Suprapubic skin (tissue), 4 donors: ENCODE measurements at places on chromosomes 3 and 15. TPM values are rescaled to one million over a fixed set of nuclear protein-coding genes. Genes with fewer than 3 reads are reported as not detected.
A peak's percentile ranks its signal among the peaks of the same experiment; 100 is the strongest.

DNA sequence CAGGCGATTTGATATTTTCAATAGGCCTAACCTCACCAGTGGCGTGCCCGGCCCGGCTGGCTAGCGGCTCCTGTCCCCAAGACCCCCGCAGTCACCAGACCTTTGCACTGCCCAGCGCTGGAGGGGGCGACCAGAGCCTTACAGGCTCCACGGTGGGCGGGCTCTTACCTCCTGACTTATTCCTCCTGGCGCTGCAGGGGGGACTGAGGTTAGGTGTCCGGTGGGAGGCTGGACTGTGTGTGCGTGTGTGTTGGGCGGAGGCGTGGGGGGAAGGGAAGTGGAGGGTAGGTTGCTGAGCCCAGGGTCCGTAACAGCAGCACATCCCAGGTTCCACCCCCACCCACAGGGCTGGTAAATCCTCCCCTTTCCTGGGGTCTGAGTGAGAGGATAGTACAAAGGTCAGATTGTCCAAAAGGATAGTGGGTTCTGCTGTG lies 27.5 kb upstream of the THRB start:
- no peaks in the 10 kb centered on the region for H3K27me3 ChIP-seq
- DNase-seq: peak; percentile 69
- H3K4me3 ChIP-seq: peak overlapping the region; percentile 81
- H3K27ac ChIP-seq: peak overlapping the region; percentile 87

- no peaks in the 10 kb centered on the region for H3K36me3 ChIP-seq
- no peak for DNase-seq
- H3K27me3 ChIP-seq: no peaks in the 10 kb centered on the region
- H3K27ac ChIP-seq: peak overlapping the region; percentile 26
Measured at GRCh38 chr3:99656624-99657023, 18.2 kb downstream of the COL8A1 start.

- H3K4me3 ChIP-seq: no peak overlapping the region
- DNase-seq: no peak
- no peaks in the 10 kb centered on the region for H3K36me3 ChIP-seq
- no peak overlapping the region for H3K27ac ChIP-seq
- H3K4me1 ChIP-seq: peaks cover 10% of the 10 kb centered on the region
Measured at GRCh38 chr3:194500198-194500597, 13.4 kb upstream of the ATP13A3 start.

DNA sequence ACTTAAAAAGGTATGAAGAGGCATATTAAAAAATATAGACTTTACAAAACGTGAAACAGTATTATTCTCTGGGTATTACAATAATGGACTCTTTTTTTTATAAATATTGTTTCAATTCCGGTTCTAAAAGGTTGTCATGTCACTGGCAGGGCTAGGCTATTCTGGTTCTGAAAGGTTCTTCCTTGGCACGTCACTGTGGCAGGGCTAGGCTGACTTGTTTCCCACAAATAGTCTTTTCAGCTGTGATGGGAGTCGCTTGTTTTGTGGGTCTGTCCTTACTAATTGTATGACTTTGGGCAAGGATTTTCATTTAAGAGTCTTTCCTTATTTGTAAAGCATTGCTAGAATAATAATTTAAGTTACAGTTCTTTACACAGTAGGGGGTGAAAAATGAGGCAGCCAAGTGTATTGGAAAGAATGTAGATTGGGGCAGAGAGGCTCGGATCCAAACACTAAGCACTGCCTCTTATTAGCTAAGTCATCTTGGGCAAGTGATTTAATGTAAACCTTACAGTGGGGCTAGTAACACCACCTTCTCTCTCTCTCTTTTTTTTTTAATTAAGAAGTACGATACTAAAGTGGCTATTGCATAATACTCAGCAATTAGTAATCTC lies 12.4 kb upstream of the MELTF start:
- no peaks in the 10 kb centered on the region for H3K4me1 ChIP-seq
- no peaks in the 10 kb centered on the region for H3K27me3 ChIP-seq
- H3K27ac ChIP-seq: no peak overlapping the region
- H3K36me3 ChIP-seq: peaks cover 32% of the 10 kb centered on the region
- H3K4me3 ChIP-seq: no peak overlapping the region
- no peak for DNase-seq

DNA sequence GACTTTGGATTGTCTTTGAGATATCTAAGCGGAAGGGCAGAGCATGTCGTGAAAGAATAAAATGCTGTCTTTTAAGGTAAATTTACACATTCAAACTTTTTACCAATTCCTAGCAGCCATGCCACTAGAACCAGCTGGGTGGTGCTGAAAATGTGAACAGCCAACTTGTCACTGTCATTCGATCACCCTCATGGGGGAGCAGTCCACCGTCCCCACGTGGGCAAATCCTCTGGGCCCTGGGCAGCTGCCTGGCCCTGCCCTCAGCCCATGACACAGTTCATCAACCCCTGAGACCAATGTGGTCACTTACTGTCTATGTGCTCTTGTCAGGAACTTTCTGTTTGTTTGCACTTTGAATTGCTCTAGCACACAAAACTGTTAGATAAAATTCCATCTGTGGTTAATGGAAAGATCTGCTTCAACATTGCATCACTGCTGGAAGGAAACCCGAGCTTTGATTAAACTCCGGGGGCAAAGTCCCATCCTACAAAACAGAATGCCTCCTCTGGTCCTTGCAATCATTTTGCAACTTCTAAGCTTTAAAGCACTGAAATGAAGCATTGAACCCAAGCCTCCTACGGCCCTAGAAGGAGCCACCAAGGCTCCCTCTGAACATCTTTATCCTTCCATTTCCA lies 50.1 kb downstream of the PCSK6 start:
- no peaks in the 10 kb centered on the region for H3K36me3 ChIP-seq
- H3K4me1 ChIP-seq: peaks cover 24% of the 10 kb centered on the region
- no peak for DNase-seq
- no peak overlapping the region for H3K27ac ChIP-seq

DNA sequence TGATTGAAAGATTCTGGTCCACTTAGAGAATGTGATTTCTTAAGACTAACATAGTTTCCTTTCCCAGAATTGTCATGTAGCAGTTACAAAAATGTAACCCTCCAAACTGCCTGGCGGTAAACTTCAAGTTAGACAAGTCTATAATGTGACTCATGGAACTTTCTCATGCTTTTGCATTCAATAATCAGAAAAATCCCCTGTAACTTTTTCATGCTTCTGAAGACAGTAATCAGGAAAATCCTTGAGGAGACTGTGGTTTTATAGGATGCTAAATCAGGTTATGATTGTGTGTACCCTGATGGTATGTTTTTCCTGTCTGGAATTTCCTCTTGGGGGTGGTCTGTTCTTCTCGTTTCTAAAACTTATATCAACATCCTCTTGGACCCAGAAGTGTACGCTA lies 74.0 kb upstream of the RARB start:
- no peaks in the 10 kb centered on the region for H3K36me3 ChIP-seq
- no peaks in the 10 kb centered on the region for H3K27me3 ChIP-seq
- no peak overlapping the region for H3K27ac ChIP-seq

- no peaks in the 10 kb centered on the region for H3K36me3 ChIP-seq
- peak overlapping the region; percentile 65 for H3K27ac ChIP-seq
- peak; percentile 89 for DNase-seq
- H3K4me3 ChIP-seq: no peak overlapping the region
- no peaks in the 10 kb centered on the region for H3K27me3 ChIP-seq
Measured at GRCh38 chr3:124860599-124860998, 26.6 kb downstream of the ITGB5 start.

- H3K4me3 ChIP-seq: peak within 1 kb of the TSS; percentile 43
- peak within 1 kb of the TSS; percentile 74 for H3K27ac ChIP-seq
- H3K27me3 ChIP-seq: no peaks in the 10 kb centered on the region
- no peaks in the 10 kb centered on the region for H3K36me3 ChIP-seq
- H3K4me1 ChIP-seq: peaks cover 7% of the 10 kb centered on the region
- DNase-seq: peak; percentile 80
Measured at GRCh38 chr3:21750831-21751391, at the start of gene ZNF385D. TSS of gene ZNF385D (minus strand) at chr3:21751210. CDS start at chr3:21750916, 294 bp downstream.

The NPAP1 gene
- not detected for total RNA-seq

The SPINT1 gene
- 351 TPM for total RNA-seq

The MAP2K5 gene
- total RNA-seq: 9.5 TPM

The FETUB gene
- 3.9 TPM for total RNA-seq

The ITIH3 gene
- 0.34 TPM for total RNA-seq

The UPK1B gene
- total RNA-seq: not detected

The HERC2 gene
- total RNA-seq: 79.8 TPM

The RGMA gene
- 18.7 TPM for total RNA-seq

The UBAP1L gene
- 21.4 TPM for total RNA-seq
